ENCODE measurements at places on chromosomes 11 and 22.

- no peak for DNase-seq
These were observed 1.4 kb downstream of the SCO2 start for GRCh38 chr22:50523806-50524675.

GRCh38 chr11:2807025-2807681 is 78.4 kb downstream of the CDKN1C start:
- no peak for DNase-seq

GRCh38 chr11:46055371-46055770 is 65.9 kb downstream of the PHF21A start:
- DNase-seq, result no peak

DNA sequence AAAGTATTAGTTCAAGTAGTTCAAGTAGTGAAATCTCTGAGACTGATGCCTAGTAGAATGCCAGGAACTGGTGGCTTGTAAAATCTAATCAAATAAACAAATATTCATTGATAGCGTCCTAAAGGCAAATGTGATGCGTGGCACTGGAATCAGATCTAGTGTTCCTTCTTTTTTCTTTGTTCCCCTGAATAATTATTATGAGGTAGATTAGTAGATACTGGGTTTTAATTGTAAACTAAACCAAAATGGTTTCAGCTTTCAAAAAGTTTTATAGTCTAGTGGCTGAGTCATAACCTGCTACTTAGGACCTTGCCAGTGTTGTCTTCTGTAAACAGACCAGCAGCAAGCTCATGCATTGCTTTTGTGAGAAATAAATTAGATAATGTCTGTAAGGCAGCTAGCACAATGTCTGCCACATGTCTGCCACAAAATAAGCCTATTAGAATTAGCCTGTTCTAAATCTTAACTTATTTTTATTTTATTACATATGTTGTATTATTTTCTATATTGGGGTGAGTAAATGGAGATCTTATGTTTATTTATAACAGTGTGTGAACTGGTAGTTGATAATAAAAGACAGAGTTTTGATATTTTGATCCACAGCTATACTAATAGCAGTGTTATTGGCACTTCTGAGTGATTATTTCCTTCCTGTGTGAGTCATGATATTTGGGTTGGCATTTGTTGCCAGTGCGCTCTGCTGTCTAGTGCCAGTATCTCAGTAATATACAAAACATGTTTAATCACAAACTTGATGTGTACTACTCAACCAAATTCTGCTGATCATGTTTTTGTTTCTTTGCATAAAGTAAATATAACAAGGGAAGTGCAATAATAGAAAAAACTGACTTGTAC is 135.7 kb downstream of the TMEM135 start:
- DNase-seq, result no peak

- DNase-seq, result no peak
These were observed 19.5 kb upstream of the TPH1 start for GRCh38 chr11:18065572-18065971.

GRCh38 chr11:46336563-46337180 is 10.6 kb upstream of the DGKZ start:
- DNase-seq, result no peak

DNA sequence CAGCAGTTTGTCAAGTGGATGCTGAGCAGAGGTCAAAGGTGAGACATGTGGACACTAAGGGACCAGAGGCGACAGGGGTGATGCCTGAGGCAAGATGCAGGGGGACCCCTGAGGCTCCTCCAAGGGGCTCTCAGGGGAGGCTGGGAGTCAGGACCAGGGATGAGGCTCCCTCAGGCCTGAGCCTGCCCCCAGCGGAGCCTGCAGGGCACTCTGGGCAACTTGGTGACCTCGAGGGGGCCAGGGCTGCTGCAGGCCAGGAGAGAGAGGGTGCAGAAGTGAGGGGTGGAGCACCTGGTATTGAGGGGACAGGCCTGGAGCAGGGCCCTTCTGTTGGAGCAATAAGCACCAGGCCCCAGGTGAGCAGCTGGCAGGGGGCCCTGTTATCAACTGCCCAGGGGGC is 6.1 kb downstream of the EHBP1L1 start:
- no peak for DNase-seq

GRCh38 chr11:15770798-15771414 is 585.4 kb downstream of the SOX6 start:
- peak; percentile 23 for DNase-seq

DNA sequence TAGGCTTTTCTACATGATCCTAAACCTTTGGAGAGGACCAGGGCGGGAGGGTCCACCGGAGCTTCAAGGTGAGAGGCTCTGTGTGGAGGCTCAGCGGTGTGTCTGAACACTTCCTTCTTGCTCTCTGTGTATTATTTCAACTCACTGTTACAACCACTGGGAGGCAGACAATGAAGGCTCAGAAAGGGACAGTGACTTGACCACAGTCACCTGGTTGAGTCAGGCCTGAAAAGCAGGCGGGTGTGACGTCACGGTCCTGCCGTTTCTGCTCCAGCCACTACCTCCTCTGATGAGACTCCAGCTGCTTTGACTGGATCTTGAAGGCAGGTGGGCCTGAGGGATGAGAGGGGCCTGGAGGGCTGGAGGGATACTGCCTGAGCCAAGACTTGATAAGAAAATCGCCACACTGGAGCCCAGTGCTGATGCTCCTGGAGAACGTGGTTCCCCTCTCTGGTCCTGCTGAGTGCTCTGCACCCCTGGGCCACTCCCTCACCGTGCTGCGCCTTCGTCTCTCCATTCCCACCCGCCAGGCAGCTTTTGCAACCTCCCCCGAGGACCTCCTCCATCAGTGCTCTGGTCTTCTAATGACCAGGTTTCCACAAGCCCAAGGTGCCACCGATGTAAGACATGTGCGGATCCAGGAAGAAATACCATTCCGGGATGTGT is 27.9 kb downstream of the KCNC1 start:
- no peak for DNase-seq

DNA sequence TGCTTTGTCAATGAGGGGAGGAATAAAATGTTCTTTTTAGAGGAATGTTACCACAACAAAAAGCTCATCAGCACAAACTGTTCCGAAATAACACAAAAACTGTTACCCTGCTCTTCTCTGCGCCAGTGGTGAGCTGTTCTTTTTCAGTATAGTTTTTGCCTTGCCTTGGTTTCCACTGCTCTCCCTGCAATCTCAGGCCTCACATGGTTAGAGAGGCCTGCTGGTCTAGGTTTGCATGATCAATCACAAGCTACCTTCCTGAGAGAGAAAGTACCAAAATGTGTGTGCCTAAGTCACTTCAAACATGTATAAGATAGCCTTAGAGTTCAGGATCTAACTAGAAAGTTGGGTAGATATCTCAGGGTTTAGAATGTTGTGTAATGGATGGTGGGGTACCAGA is 114.6 kb downstream of the STIM1 start:
- DNase-seq, result no peak

DNA sequence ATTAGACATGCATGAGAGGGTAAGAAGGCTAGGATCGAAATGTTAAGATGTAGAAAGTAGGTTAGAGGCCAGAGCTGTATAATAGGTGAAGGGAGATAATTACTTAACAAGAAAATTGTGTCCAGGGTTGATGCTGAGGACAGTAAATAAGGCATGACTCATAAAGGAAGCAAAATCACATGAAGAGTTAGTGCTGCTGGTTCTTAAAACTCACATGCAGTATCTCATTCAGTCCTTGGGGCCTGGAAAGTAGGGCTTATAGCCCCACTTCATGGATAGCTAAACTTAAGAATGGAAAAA is 130.2 kb downstream of the NCAM1 start:
- no peak for DNase-seq

DNA sequence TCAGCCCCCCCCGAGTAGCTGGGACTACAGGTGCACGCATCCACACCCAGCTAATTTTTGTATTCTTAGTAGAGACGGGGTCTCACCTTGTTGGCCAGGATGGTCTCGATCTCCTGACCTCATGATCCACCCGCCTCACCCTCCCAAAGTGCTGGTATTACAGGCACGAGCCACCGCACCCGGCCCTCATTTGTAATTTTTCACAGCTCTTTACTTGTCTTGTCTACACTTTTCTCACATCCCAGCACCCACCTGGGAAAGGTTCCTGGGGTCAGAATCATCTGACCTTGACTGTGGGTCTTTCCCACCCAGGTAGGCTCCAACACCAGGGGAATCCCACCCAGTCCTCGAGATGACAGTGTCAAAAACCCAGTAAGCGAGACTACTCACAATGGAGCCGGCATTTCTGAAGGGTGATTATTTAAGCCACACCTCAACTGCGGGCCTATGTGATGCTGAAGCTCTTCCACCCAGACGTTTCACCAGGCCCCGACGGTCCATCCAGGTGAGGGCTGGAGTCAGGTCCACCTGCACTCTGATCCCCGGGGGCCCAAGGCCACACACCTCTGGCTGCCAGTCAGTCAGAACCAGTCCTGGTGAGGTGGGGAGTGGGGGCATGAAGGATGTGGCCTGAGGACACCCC is 23.4 kb downstream of the CELSR1 start:
- DNase-seq, result no peak

DNA sequence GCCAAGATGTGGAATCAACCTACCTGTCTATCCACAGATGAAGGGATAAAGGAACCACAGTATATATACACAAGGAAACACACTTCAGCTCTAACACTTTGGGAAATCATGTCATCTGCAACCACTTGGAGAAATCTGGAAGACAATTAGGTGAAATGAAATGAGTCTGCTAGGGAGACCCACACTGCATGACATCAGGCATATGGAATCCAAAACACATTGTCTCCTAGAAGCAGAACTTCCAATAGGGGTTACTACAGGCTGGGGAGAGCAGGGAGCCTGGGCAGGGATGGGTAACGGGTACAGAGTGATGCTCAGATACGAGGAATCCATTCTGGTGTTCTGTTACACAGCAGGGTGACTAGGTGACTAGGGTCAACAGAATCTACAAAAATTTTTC is 18.3 kb downstream of the RGL4 start:
- DNase-seq, result no peak

DNA sequence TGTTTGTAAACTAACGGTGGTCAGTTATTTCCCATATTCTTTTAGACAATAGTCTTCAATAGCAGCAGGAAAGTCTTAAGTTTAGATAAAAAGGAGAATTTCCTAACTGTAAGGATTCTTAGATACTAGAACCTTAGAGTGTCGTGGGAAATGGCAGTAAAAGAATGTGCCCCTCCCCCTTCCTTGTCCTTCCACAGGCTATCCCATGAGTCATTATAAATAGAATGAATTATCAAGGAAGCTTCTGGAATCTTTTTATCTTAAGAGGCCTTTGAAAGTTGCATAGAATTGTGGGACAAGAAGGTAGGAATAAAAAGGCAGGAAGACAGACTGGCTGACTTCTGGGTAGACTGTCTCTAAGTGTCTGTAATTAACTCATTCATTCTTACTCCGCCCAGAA is 165.2 kb upstream of the TBCEL start:
- no peak for DNase-seq

- DNase-seq, result no peak
These were observed 16.3 kb downstream of the LGR4 start for GRCh38 chr11:27456140-27456794.

DNA sequence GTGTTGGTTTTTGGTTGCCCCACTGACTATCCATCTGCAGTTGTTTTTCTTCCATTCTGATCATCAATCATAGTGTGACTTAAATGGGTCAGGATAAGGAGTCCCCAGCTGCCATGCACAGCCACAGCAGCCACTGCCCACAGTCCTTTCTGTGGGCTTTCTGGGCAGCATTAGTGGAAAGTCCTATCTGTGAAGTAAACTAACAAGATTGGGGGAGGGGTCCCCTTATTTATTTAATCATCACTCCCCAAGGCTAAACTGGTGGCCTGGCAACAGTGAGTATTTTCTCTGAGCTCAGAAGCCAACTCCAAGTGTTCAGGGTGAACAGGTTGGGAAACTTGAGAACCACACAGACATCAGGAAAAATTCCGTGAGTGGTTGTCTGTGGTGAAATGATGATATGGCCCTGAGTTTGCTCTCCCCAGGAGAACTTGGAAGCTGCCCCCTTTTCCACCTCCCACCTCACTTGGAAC is 145.0 kb downstream of the CCDC34 start:
- no peak for DNase-seq

GRCh38 chr22:48416396-48417224 is 1411.1 kb downstream of the BRD1 start:
- DNase-seq, result no peak

GRCh38 chr22:49466878-49467595 is 360.6 kb downstream of the BRD1 start:
- no peak for DNase-seq

DNA sequence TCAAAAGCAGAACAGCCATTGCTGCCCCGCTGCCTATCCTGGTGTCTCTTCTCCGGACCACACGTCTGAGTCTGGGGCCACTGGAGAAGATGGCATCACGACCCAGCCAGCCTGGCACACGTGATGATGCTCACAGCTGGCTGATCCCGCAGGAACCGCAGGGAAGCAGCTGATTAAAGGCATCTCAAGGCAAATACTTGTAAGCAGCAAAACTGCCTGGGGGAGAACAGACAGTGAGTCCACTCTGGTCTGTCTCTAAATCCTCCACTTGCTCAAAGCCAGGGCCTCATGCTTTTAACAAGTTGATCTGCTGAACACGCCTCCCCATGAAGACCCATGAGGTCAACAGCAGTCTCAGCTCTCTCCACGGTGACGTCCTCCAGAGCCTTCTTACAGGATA is 108.6 kb downstream of the BRD1 start:
- DNase-seq, result no peak

GRCh38 chr11:46641639-46642038 is 24.3 kb downstream of the ATG13 start:
- no peak for DNase-seq

- DNase-seq, result no peak
These were observed 804 bp downstream of the CCDC134 start for GRCh38 chr22:41801147-41801819.

DNA sequence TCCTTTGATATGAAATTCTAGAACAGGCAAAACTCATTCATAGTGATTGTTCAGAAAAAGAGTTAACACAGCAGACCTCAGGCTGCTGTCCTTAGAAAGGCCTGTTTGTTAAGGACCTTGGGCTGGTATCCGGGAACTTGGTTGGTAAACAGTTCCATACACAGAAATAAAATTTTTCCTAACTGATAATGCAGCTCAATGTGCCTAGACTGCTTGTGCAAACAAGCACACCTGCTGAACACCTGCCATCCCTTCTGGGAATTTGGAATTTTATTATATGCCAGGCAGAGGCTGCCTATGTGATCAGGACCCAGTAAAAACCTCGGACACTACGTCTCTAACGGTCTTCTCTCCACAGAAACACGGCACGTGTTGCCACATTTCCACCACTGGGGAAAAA is 11.5 kb downstream of the THAP12 start:
- DNase-seq, result no peak

GRCh38 chr11:205221-206001 is 1.8 kb downstream of the BET1L start:
- DNase-seq, result no peak

DNA sequence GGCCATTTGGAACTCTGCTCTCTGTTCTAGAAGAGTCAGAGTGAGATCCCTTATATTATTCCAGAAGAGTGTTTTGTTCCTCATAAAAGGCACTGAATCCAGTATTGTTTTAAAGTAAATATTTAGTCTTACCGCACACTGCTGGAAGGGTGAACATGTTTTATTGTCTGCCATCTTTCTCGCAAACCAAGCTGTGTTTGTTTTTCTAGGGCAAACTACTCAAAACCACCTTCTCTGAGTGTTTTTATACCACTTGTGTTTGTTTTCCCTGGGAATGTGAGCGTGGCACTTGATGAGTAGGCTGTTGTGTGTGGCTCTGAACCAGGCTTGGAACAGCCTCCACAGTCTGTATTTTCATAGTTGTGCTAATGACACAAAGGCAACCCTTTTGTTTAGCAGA is 89.8 kb downstream of the DBX1 start:
- DNase-seq, result no peak

GRCh38 chr22:17444204-17444504 is 74.9 kb downstream of the CECR2 start:
- no peak for DNase-seq

- no peak for DNase-seq
These were observed 33.6 kb upstream of the GNB1L start for GRCh38 chr22:19888131-19888746.
